ENCODE measurements at places on chromosomes 5 and 9.
A peak's percentile ranks its signal among the peaks of the same experiment; 100 is the strongest.

GRCh38 chr9:110088099-110088498 lies 119.9 kb downstream of the C9orf152 start:
- peak; percentile 49 for DNase-seq

DNA sequence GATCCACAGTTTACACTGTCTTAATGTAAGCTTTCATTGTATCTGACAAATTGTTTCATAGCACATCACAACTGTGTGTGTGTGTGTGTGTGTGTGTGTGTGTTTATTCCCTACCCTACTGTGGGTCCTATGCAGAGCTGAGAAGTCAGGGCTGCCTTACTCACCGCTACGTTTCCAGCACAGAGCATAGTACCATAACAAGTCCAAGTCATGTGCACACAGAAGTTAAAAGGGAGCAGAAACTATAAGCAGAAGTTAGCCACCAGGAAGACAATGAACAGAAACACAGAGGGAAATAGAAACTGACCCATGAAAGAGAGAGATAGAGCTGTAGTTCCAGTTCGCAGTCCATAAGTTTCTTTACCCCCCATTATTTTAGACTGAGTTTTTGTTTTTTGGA lies 38.2 kb upstream of the DMXL1 start:
- DNase-seq, result no peak

GRCh38 chr5:23727271-23727670 lies 219.9 kb downstream of the PRDM9 start:
- DNase-seq, result no peak

DNA sequence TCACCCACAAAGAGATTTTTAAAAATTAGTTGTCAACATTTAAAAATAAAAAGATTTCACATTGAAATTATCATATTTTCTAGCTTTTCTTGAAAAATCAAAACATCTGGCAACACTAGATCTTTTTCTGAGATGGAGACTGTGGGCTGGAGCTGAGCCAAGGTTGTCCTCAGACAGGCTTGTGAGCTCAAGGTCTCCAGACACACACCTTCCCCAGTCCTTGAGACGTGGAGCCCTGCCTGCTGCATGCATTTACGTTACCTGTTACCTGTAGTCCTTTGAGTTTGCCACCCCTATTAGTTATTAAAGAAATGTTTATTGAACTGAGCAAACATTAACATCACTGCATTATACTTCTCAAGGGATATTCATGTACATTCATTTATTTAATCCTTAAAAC lies 87.5 kb upstream of the TLE1 start:
- DNase-seq, result peak; percentile 17

DNA sequence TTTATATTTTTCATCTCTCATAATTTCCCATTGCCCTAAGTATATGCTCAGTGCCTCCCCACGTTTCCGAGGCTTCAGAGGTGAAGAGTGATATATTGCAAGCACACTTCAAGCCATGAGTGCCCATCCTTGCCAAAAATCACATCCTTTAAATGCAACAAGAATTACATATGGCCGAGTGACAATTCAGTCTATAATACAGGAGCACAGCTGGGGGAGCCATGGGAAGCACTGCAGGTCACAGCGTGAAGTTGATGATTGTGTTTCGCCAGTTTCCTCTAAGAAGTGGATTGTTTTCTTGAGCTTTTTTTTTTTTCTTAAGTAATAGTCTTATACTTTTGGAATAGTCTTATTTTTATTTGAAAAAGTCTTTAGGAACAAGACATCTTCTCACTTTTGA lies 61.1 kb downstream of the MTRR start:
- DNase-seq, result no peak

GRCh38 chr9:99035313-99035712 lies 69.6 kb upstream of the TGFBR1 start:
- DNase-seq, result no peak
